H4 (cell line): ENCODE measurements at places on chromosomes 5 and 9. TPM values are rescaled to one million over a fixed set of nuclear protein-coding genes. Genes with fewer than 3 reads are reported as not detected.
A peak's percentile ranks its signal among the peaks of the same experiment; 100 is the strongest.

- DNase-seq = no peak
Observed at GRCh38 chr9:905906-906305, 64.4 kb downstream of the DMRT1 start.

DNA sequence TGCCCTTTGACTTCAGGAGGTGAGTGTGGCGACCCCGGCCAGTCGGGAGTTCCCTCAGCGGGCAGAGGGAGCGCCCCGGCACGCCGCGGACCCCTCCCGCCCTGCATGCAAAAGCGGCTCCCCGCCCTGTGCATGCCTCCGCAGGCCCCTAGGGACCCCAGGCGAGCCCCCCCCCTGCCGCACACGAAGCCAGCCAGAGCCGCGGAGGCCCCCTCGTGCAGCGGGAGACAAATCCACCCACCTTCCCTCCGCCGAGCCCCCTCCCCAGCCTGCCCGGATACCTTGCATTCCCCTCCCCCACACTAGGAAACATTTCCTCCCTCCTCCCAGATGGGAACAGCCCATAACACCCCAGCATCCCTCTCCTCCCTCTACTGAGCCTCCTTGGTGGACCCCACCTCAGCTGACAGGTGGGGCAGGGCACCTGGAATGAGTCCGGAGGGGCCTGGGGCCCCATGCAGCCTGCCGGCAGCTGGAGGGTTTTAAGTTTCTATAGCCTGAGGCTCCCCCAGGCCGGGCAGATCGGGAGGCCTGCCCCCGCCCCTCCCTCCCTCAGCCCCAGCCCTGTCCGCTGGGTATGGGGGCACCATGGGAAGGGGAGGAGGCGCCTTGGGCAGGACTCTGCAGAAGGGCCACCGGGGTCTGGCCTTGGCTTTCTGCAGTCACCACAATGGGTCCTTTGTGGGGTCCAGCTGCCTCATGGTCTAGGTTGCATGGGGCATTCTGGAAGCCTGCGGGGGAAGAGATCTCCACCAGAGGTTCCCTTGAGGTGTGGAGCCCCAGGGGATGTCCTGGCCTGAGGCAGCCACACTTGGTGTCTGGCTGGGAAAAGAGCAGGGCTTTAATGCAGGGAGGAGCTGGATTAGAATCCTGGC, 601 bp downstream of the ERGIC1 start:
- no peak for DNase-seq

- no peak for DNase-seq
Observed at GRCh38 chr9:5571629-5572232, 57.2 kb upstream of the RIC1 start.

- DNase-seq = no peak
Observed at GRCh38 chr5:120086081-120086480, 378.0 kb upstream of the PRR16 start.

- DNase-seq = no peak
Observed at GRCh38 chr5:160747559-160747958, 104.5 kb downstream of the ATP10B start.

GRCh38 chr9:96450613-96451528, 902 bp downstream of the HABP4 start:
- no peak for DNase-seq

DNA sequence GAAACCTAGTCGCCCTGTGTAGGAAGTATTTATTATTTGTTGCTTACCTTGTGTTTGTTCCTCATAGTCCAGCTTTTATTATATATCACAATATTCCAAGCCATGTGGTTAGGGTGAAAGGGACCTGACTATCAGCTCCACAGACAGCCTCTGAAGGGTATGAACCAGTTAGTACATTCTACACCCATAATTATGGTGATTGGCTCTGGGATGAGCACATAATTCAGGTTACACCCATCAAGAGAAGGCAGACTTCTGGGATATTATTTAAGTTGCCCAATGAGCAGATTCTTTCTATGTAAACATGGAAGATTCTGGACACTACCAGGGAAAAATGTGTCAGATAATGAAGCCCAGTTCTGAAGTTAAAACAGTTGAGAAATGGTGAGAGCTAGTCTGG, 168.0 kb downstream of the KIF4B start:
- no peak for DNase-seq

GRCh38 chr9:68738358-68738757, 33.3 kb downstream of the PIP5K1B start:
- DNase-seq = no peak

DNA sequence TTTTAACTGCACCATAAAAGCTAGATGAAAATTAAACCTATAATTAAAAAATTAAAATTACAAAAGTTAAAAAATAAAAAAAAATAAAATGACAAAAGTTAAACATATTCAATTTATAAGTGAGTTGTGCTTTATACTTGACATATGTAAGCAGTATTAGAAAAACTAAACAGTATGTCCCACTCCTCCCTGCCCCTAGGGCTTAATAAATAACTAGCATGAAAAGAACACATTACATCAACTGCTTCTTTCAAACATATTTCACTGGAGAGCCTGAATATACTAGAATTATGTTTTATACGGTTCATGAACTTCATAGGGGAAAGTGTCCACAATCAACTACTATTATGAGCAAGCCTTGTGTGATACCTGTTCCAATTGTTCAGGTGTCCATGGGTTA, 47.6 kb downstream of the ECPAS start:
- DNase-seq = no peak

DNA sequence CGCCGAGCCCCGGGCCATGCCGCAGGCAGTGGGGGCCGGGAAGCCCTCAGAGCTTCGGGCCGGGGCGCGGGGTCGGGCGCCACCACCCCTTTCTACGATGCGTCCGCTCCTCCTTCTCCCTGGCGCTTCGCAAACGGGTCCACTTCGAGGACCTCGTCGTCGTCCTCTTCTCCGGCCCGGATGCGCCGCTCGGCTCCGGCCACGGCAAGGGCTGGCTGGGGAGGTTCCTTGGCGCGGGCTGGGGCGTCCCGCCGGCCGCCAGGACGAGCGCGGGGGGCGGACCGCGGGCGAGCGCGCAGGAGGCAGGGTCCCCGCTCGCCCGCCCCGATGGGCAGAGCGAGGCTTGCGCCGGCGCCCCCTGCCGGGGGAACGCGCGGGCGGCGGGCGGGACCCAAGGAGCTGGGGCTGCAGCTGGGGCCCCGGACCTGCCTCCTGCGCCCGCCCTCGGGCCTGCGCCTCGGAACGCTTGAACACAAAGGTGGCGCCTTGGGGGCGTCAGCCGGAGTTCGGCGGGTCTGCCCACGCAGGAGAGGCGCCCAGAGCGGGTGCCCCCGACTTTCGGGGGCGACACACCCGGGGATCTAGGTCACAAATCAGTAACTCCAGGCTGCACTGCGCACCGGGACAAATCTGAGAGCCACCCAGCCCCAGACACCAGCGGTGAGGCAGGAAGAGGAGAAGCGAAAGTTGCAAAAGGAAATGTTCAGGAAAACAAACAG, at the start of gene ROR2:
TSS of gene ROR2 (minus strand) at position 283 of the 719 bp plus-strand sequence.
- DNase-seq = no peak

- peak; percentile 58 for DNase-seq
Observed at GRCh38 chr5:145554399-145554798, 280.7 kb downstream of the PRELID2 start.

DNA sequence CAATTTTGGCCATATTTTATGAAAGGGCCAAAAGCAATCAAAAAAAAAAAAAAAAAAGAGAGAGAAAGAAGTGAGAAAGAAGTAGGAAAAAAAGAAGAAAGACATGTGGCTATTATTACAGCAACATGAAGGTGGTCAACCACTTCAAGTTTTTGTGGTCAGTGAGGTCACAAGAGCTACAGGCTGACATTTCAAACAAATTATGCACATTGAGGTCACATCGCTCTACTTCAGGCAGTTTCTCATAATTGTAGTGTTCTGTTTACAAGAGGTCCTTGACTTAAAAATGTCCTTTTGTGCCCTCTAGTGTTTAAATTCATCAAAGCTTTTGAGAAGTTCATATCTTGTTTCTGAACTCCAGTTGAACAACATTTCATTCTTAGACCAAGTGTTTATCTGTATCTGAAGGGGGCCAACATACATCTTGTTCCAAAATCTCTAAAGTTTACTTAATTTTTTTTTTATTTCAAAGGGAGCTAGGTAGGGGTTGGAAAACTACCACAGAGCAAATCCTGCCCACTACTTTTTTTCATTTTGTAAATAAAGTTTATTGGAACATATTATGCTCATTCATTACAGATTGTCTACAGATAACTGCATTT, 513.1 kb downstream of the PDE4D start:
- peak; percentile 97 for DNase-seq

GRCh38 chr5:14342306-14342705, 199.2 kb downstream of the TRIO start:
- DNase-seq = no peak

DNA sequence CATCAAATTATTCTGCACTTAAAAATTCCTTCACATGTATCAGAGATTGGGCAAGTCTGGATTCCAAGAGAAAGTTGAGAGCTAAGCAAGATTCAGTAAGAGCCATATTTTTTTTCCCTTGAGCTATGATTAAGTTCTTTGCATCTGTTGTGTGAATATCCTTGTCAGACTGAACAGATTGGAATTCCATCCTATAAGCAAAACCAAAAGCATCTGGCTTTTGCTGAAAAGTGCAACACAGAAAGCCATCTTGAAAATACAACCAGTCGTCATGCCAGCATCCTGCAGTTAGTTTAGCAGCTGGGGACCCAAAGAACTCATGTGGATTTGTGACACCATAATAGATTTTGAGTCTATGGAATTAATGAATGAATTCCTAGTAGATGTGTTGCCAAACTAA, 316.9 kb downstream of the MTRR start:
- no peak for DNase-seq

DNA sequence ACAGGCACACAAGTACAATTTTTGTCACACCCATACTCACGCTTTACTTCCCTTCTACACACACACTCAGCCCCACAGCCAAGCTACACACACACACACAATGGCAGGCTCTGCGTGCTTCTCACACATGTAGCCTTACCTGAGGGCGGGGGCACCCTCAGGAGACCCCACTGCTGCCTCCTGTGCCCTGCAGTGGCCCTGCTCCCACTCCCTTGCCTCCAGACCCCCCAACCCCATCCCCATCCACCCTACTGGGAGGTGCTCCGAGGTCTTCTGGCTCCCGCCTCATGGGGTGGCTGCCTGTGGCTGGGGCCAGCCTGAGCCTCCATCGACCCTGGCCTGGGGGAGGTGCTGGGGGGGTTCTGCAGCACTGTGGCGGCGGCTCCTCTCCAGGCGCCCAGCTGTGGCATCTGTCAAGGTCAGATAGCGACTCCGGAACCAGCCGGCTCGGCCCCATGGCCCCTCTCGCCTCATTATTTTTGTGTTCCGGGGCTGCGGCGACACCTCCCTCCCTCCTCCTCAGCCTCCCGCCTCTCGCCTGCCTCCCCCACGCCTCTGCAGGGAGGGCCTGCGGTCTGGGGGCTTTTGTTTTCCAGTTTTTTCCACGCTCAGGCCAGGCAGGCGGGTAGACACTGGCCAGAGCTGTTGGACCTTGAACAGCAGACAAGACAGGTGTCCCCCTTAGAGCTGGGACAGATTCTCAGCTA, 21.7 kb downstream of the CXXC5 start:
- DNase-seq = no peak

- peak; percentile 62 for DNase-seq
Observed at GRCh38 chr5:2656206-2656605, 95.3 kb downstream of the IRX2 start.

- no peak for DNase-seq
Observed at GRCh38 chr9:116327701-116328405, 174.3 kb downstream of the PAPPA start.

DNA sequence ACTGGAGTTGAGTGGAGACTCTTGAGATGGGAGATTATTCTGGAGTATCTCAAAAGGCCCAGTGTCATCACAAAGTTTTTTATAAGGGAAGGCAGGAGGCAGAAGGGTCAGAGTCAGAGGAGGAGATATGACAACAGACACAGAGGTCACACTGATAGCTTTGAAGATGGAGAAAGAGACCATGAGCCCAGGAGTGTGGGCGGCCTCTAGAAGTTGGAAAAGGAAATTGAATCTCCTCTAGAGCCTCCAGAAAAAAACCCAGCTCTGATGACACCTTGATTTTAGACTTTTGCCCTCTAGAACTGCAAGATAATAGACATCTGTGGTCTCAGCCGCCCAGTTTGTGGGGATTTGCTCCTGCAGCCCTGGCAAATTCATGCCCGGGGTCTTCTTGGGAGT, 64.8 kb upstream of the SPTLC1 start:
- no peak for DNase-seq

GRCh38 chr9:5085993-5086392, 99.4 kb downstream of the INSL6 start:
- DNase-seq = no peak

The LCN15 gene
- total RNA-seq = not detected in 2 replicates

The COL15A1 gene
- 1.6 and 1.8 TPM in 2 replicates for total RNA-seq

The MAMDC4 gene
- 0.12 and 0.15 TPM in 2 replicates for total RNA-seq

The BHMT2 gene
- total RNA-seq = not detected in 2 replicates

The PRELID2 gene
- 6.6 and 8.9 TPM in 2 replicates for total RNA-seq

The ADAM19 gene
- 4.9 and 5.6 TPM in 2 replicates for total RNA-seq

The SLC36A3 gene
- not detected in 2 replicates for total RNA-seq

The JAK2 gene
- 0.41 and 1.2 TPM in 2 replicates for total RNA-seq

The SLC1A3 gene
- 16.9 and 20.8 TPM in 2 replicates for total RNA-seq
